Aortic smooth muscle cell (primary cell): ENCODE measurements at places on chromosomes 2 and 18. TPM values are rescaled to one million over a fixed set of nuclear protein-coding genes. Genes with fewer than 3 reads are reported as not detected.

Gene SOX11
- total RNA-seq = not detected in 2 replicates

Gene NEMP2
- 4.5 and 4.6 TPM in 2 replicates for total RNA-seq

Gene BCL2L11
- 1.6 TPM in 2 replicates for total RNA-seq

Gene ZNF804A
- total RNA-seq = 0.13 and 0.25 TPM in 2 replicates

Gene MATN3
- total RNA-seq = 0.26 and 0.44 TPM in 2 replicates

Gene CLIP4
- 41.2 and 45.3 TPM in 2 replicates for total RNA-seq

Gene REG1B
- not detected in 2 replicates for total RNA-seq

Gene RGPD4
- total RNA-seq = under 0.01 TPM in 1 of 2 replicates, not detected in the other
